HuH-7 (cell line): ENCODE measurements at places on chromosomes 2 and 18.

DNA sequence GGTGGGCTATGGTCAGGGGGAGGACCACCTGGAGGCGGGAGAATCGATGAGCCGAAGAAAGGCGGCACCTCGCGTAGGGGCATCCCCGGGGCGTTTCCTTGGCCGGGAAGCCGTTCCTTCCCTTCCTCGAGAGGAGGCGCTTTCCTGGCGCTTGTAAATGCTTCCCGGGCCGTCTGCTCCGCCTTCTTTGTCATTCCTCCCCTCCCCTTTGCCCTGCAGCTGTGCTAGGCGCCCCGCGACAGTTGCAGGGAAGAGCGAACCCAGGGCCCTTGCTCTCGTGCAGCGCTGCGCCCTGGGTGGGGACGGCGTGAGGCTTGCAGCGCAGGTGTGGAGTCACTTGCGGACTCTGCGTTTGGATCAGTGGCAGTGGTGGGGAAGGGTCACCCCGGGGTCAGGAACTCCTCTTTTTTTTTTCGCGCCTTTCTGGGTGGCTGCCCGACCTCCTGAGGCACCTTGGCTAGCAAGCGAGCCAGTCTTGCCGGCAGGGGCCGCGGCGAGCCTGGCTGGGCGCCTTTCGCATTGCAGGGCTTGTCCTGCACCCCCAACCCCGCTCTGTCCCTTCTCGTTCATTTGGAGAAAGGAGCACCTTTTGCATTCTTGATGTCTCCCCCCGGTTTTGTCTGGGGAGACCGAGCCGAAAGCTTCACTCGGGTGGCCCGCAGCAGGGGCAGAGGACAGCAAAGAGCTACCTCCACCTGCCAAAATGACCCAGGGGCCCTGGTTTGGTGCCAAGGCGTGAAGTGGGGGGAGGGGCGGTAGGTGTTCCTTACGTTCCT lies 858 bp downstream of the KCNS3 start:
- peak; percentile 67 for DNase-seq

GRCh38 chr2:68709421-68709911 lies 25.1 kb upstream of the ARHGAP25 start:
- DNase-seq: peak; percentile 48

DNA sequence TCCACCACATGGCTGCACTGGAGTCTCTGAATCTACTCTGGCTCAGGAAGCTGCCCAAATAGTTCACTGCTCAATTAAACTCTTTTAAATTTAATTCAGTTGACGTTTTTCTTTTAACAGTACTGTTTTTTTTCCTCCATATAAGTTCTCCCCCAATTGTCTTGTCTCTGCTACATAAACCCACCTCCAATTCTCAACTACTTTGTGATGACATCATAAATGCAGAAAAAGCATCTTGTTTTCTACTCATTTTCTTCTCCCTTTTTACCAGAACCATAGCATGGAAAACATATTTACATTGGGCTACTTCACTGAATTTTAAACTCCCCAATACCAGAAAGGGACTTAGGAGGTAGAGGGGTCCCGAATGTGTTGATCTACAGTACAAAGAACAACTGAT lies 270.4 kb downstream of the GPD2 start:
- no peak for DNase-seq

GRCh38 chr2:63827749-63828148 lies 13.9 kb upstream of the UGP2 start:
- DNase-seq: no peak
